ENCODE measurements at places on chromosomes 5 and 9. TPM values are rescaled to one million over a fixed set of nuclear protein-coding genes. Genes with fewer than 3 reads are reported as not detected.

Gene ALDH1A1
- not detected for total RNA-seq

GRCh38 chr5:151258201-151258611 is 5.2 kb downstream of the GM2A start:
- no peak for DNase-seq
- peaks cover 30% of the 10 kb centered on the region for H3K4me1 ChIP-seq
- H3K4me3 ChIP-seq: no peak overlapping the region
- H3K27me3 ChIP-seq: no peaks in the 10 kb centered on the region
- H3K36me3 ChIP-seq: peaks cover 16% of the 10 kb centered on the region

DNA sequence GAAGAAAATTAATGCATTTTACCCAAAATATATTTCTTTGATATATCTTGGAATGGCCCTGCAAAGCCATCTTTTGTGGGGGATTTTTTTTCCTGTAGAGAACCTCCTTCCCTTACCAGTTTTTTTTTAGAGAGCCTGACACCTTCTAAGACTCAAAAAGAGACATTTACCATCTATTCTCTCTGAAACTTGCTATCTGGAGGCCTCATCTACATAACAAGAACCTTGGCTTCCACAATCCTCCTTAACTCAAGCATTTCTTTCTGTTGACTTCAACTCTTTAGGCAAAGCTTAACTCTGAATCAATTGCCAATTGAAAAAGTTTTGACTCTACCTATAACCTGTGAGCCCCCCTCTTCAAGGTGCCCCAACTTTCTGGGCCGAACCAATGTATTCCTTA is 6.2 kb downstream of the SLC45A2 start:
- H3K27me3 ChIP-seq: no peaks in the 10 kb centered on the region
- DNase-seq: no peak
- no peaks in the 10 kb centered on the region for H3K36me3 ChIP-seq
- peaks cover 4% of the 10 kb centered on the region for H3K4me1 ChIP-seq

- no peaks in the 10 kb centered on the region for H3K36me3 ChIP-seq
- no peaks in the 10 kb centered on the region for H3K4me1 ChIP-seq
- no peaks in the 10 kb centered on the region for H3K27me3 ChIP-seq
- no peak for DNase-seq
Measured at GRCh38 chr5:109640976-109641375, 48.8 kb upstream of the MAN2A1 start.
